ENCODE measurements at places on chromosomes 7 and 10. TPM values are rescaled to one million over a fixed set of nuclear protein-coding genes. Genes with fewer than 3 reads are reported as not detected.

GRCh38 chr7:130982651-130983050 is 248.6 kb upstream of the KLF14 start:
- DNase-seq, result no peak

The PTF1A gene
- total RNA-seq, result not detected

- DNase-seq, result no peak
Observed at GRCh38 chr10:50375051-50375452, 123.7 kb upstream of the ASAH2 start.

The KAZALD1 gene
- 1.0 TPM for total RNA-seq

- DNase-seq, result no peak
Observed at GRCh38 chr10:75475460-75476182, 44.2 kb downstream of the LRMDA start.

Measured in esophagus muscularis mucosa (tissue), 4 donors.